Progenitor cell of endocrine pancreas (in vitro differentiated cells): ENCODE measurements at places on chromosomes 1 and 21. TPM values are rescaled to one million over a fixed set of nuclear protein-coding genes. Genes with fewer than 3 reads are reported as not detected.

Gene RHD
- total RNA-seq = not detected in 2 replicates

Gene NTMT2
- not detected in 2 replicates for total RNA-seq

Gene IL10
- not detected in 2 replicates for total RNA-seq

Gene FAM177B
- not detected in 2 replicates for total RNA-seq

Gene TCHHL1
- not detected in 2 replicates for total RNA-seq

DNA sequence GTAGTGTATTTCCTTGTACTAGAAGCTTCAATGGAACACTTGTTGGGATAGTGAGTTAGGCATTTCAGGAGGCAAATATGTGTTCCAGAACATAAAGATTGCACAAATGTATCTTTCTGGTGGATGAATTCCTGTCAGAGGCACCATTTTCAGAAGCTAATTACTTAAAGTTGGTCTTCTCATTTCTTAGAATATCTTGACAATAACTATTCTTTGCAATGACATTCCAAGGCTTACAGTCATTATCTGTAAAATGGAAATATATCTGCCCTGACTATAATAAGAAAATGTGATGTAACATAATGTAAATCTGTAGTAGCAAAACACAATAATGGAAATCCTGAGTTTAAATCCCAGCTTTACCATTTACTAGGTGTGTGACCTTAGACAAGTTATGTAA, 2.7 kb downstream of the VCAM1 start:
- H3K27ac ChIP-seq = no peak overlapping the region
- no peak overlapping the region for H3K4me3 ChIP-seq
- H3K4me1 ChIP-seq = peaks cover 4% of the 10 kb centered on the region
- no peaks in the 10 kb centered on the region for H3K36me3 ChIP-seq
- no peak for DNase-seq

DNA sequence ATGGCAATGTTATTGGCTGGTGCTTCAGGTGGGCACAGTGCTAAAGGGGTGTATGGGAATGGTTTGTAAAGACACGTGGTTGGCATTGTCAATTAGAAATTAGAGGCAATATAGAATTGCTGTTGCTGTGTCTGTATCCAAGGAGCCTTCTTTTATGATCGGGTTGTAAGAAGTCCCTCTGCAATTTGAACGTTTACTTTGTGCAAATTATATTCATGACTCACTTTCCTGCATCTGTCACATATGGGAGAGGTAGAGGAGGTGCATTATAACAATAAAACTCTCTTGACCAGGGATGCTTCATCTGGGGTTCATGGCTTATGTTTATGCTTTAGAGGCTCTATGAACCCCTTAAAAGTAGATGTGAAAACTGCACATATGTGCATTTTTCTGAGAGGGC, 130.4 kb upstream of the DNAH14 start:
- no peaks in the 10 kb centered on the region for H3K36me3 ChIP-seq
- no peak overlapping the region for H3K27ac ChIP-seq
- H3K27me3 ChIP-seq = no peaks in the 10 kb centered on the region
- H3K4me3 ChIP-seq = no peak overlapping the region

DNA sequence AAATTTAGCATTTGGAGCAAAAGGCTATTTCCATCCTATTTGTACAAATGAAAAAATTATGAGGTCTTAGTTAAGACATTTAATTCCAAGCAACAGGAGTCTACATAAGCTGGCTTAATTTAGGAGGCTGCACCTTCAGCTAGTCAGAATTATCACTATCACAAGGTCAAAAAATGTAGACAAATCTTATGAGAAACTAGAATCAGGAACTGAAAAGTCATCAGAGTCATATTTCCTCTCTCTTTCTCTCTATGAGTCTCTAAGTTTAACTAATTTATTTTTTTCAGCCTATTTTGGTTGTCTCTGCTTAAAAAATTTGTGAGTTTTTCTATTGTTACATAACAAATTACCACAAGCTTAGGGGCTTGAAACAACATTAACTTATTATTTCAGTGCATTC, 807.1 kb upstream of the PRMT6 start:
- DNase-seq = no peak
- H3K27me3 ChIP-seq = no peaks in the 10 kb centered on the region
- H3K4me1 ChIP-seq = no peaks in the 10 kb centered on the region
- no peaks in the 10 kb centered on the region for H3K36me3 ChIP-seq
- H3K27ac ChIP-seq = no peak overlapping the region

GRCh38 chr21:37184784-37185593, 82.1 kb downstream of the VPS26C start:
- no peaks in the 10 kb centered on the region for H3K27me3 ChIP-seq
- DNase-seq = no peak
- H3K36me3 ChIP-seq = peaks cover 25% of the 10 kb centered on the region
- no peaks in the 10 kb centered on the region for H3K4me1 ChIP-seq
- no peak overlapping the region for H3K4me3 ChIP-seq

GRCh38 chr1:15299806-15300205, 52.8 kb downstream of the FHAD1 start:
- peaks cover 4% of the 10 kb centered on the region for H3K27me3 ChIP-seq
- DNase-seq = no peak
- H3K27ac ChIP-seq = no peak overlapping the region
- no peaks in the 10 kb centered on the region for H3K36me3 ChIP-seq
- H3K4me1 ChIP-seq = peaks cover 8% of the 10 kb centered on the region
- H3K4me3 ChIP-seq = no peak overlapping the region

DNA sequence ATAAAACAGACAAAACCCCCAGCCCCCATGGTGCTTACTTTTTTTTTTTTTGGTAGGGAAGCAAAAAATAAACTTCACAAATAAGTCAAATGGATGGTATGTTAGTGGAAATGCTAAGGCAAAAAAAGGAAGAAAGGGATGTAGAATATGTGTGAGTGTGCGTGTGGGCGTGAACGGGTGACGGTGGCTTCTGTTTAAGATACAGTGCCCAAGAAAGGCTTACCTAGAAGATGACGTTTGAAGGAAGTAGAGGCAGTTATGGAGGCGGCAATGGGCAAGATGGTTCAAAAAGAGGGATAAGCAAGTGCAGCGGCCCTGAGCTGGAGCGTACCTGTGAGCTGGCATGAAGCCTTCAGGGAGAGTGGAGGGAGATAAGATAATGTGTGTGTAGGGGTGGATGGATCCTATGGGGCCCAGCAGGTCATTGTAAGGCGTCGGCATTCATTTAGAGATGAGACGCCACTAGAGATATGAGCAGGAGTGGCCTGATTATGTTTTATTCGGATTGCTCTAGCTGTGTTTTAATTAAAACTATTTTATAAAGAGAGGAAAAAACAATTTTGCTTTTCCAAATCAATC, 19.9 kb downstream of the LEPR start:
- H3K27me3 ChIP-seq = no peaks in the 10 kb centered on the region
- no peak overlapping the region for H3K4me3 ChIP-seq
- peaks cover 2% of the 10 kb centered on the region for H3K36me3 ChIP-seq
- H3K4me1 ChIP-seq = peaks cover 16% of the 10 kb centered on the region

DNA sequence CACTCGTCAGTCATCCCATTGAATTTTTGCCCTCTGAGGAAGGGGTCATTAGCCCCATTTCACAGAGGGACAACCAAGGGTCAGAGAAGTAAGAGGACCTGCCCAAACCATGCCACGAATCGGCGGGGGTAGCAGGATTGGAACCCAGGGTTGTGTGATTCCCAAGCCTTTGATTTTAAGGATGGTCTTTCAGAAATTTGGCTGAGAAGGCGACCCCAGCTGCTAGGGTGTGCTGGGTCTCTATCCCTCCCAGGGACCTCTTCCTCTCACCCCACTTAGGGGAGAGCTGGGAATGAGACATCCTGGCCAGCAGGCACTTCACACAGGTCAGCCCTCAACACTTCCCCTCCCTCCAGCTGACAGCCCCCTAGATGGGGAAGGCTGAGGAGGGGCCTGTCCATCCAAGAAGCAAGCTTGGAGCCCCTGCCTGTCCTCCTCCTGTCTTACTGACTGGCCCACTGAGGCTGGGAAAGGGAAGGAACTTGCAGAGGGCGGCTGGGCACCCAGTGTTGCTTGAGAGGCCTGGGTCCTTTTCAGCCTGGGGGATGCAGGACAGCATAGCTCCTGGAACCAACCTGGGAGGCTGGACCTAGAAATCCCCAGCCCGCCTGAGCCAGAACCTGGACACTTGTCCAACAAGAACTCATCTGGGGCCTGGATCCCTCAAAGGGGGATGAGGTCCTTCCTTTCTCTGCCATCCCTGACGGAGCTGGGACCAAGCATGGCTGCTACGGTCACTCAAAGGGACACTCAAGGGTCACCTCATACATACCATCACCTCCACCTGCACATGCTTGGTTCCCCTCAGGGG, 1.7 kb downstream of the SDC3 start:
- peak overlapping the region; percentile 86 for H3K4me3 ChIP-seq
- H3K4me1 ChIP-seq = peaks cover 13% of the 10 kb centered on the region
- DNase-seq = no peak
- H3K36me3 ChIP-seq = no peaks in the 10 kb centered on the region
- no peak overlapping the region for H3K27ac ChIP-seq
- H3K27me3 ChIP-seq = peaks cover 20% of the 10 kb centered on the region

GRCh38 chr1:8545078-8545477, 227.2 kb downstream of the SLC45A1 start:
- DNase-seq = no peak
- H3K4me3 ChIP-seq = no peak overlapping the region
- H3K27me3 ChIP-seq = no peaks in the 10 kb centered on the region
- H3K36me3 ChIP-seq = peaks cover 42% of the 10 kb centered on the region

GRCh38 chr1:107776900-107777663, 187.9 kb downstream of the VAV3 start:
- H3K4me3 ChIP-seq = no peak overlapping the region
- no peaks in the 10 kb centered on the region for H3K36me3 ChIP-seq
- H3K27me3 ChIP-seq = no peaks in the 10 kb centered on the region

DNA sequence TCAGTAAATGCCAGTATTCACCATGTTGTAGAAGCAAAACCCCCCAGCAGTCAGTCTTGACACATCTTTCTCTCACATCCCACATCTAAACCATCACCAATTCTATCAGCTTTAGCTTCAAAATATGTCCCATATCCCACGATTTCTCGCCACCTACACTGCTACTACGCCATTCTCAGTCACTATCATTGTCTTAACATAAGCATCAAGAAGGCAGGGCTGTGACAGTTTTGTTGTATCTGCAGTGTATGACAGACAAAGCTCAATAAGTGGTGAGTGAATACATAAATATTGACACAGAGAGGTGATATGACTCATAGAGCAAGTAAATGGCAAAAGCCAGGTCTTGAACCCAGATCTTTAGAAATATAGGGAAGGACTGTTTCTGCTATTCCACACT, 59.9 kb downstream of the JAK1 start:
- H3K36me3 ChIP-seq = no peaks in the 10 kb centered on the region
- peaks cover 8% of the 10 kb centered on the region for H3K4me1 ChIP-seq
- H3K27ac ChIP-seq = no peak overlapping the region
- no peak for DNase-seq
- no peak overlapping the region for H3K4me3 ChIP-seq
- no peaks in the 10 kb centered on the region for H3K27me3 ChIP-seq

DNA sequence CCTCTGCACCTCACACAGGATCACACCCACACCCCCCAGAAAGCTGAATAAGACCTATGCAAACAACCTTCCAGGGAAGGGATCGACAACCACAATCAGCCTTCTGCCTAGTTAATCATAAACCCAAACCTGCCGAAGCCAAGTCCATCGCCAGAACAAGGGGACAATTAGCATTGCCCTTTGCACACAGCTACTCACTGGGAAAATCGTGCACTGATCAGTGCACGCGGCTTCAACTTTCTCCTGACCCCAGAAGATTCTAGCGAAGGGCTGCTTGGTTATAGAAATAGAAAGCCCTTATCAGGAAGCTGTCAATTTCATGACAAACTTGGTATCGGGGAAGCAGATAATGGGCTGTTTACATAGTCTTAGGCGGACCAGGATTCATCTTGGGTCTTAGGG, 29.5 kb downstream of the RUNX1 start:
- H3K4me1 ChIP-seq = peaks cover 29% of the 10 kb centered on the region
- DNase-seq = peak; percentile 30
- H3K36me3 ChIP-seq = no peaks in the 10 kb centered on the region
- H3K27ac ChIP-seq = peak overlapping the region; percentile 64
- H3K4me3 ChIP-seq = peak overlapping the region; percentile 10

DNA sequence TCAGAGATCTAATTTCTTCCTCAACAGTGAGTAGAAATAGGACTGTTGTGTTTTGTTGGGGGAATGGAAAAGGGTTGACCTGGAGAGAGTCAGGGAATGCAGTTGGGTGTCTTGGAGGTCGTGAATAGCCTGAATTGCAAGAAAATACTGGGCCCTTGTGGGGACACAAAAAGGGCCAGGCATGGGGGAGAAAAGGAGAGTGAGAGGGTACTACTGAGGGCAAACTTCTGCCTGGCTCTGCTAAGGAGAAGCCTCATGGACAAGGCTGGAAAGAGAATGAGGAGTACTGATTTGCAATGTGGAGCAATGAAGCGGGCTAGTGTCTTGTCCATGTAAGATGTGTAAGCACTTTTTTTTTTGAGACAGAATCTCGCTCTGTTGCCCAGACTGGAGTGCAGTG, 96.2 kb upstream of the IRF2BP2 start:
- H3K27me3 ChIP-seq = peaks cover 6% of the 10 kb centered on the region
- DNase-seq = no peak
- H3K36me3 ChIP-seq = no peaks in the 10 kb centered on the region
- no peak overlapping the region for H3K27ac ChIP-seq
- no peak overlapping the region for H3K4me3 ChIP-seq

- no peak overlapping the region for H3K27ac ChIP-seq
- H3K4me3 ChIP-seq = no peak overlapping the region
- no peaks in the 10 kb centered on the region for H3K27me3 ChIP-seq
- H3K36me3 ChIP-seq = peaks cover 3% of the 10 kb centered on the region
- peaks cover 12% of the 10 kb centered on the region for H3K4me1 ChIP-seq
Measured at GRCh38 chr1:218336328-218336727, 8.8 kb upstream of the TGFB2 start.

GRCh38 chr21:24994717-24995116, 612.6 kb downstream of the MRPL39 start:
- DNase-seq = no peak
- no peaks in the 10 kb centered on the region for H3K27me3 ChIP-seq
- peaks cover 2% of the 10 kb centered on the region for H3K4me1 ChIP-seq
- H3K36me3 ChIP-seq = no peaks in the 10 kb centered on the region
- H3K4me3 ChIP-seq = no peak overlapping the region

DNA sequence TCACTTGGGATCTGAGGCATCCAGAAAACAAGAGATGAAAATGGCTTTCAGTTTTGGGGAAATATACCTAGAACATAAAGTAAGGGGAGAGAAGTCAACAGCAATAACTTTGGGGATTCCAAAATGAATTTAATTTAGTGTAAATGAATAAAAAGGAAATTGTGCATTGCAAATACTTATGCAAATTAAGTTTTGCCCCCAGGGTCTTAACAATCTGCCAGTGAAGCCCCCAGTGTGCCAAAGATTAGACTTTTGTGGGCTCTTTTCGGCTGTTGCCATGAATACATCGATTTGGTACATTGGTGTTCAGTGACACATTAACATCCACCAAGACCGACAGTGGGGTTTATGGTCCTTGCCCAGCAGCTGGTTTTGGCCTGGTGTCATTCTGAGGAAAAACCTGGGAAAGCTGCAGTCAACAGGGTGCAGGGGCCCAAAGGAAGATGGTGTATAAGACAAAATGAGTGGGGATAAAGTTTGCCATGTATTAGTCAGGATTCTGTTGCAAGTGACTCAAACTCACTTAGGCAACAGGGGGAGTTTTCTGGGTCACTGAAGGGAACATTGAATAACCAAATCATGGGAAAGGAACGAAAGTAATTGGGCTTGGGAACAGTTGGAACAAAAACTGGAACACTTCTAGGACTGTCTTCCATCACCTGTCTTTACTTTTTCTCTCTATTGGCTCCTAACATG, 30.2 kb upstream of the IGSF3 start:
- H3K4me1 ChIP-seq = peaks cover 3% of the 10 kb centered on the region
- H3K4me3 ChIP-seq = no peak overlapping the region
- no peak for DNase-seq
- H3K27ac ChIP-seq = no peak overlapping the region
- H3K36me3 ChIP-seq = no peaks in the 10 kb centered on the region
- H3K27me3 ChIP-seq = no peaks in the 10 kb centered on the region

- H3K4me3 ChIP-seq = no peak overlapping the region
- peaks cover 2% of the 10 kb centered on the region for H3K36me3 ChIP-seq
- no peak for DNase-seq
- H3K27ac ChIP-seq = no peak overlapping the region
- H3K27me3 ChIP-seq = no peaks in the 10 kb centered on the region
Measured at GRCh38 chr1:247273013-247273412, 17.1 kb downstream of the VN1R5 start.
